NCI-H460 (cell line): ENCODE measurements at places on chromosomes 3 and 15. TPM values are rescaled to one million over a fixed set of nuclear protein-coding genes. Genes with fewer than 3 reads are reported as not detected.

GRCh38 chr3:184378651-184379357 lies 797 bp upstream of the THPO start:
- DNase-seq = no peak

DNA sequence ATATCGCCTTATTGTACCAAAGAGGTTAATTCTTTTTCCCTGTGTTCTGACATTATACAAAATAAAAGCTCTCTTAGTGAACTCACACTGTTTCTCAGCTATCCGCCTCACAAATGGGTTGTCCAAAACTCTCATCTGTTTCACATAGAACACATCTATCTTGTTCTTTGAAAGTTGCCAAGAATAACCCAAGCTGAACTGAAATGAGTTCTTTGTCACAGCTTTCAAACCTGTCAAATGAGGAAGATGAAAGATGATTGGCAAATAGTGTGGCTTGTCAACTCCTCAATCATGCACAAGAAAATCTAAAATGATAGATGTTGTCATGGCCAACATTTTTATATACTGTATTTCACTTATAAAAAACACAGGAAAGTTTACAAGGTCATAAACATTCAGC lies 168.1 kb upstream of the OSTN start:
- DNase-seq = no peak

DNA sequence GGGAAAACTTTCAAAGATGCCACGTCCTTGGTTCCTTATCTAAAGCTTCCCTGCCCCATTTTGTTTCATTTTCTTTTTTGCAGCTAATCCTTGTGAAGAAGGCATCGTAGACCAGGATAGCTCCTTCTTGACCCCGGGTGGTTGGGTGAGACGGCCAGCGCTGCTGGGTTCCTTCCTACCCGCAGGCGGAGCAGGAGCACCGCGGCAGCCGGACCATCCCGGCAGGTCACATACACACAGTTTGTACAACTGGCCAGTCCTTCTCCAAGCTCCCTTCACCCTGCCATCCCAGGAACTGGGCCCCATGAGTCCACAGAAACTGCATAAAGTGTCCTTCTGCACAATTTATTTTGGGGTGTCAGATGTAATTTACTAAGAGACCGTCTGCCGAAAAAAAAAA lies 83.9 kb downstream of the MEGF11 start:
- DNase-seq = no peak

- DNase-seq = no peak
Measured at GRCh38 chr15:90863987-90864386, 4.4 kb upstream of the FURIN start.

GRCh38 chr3:129592381-129593131 lies 13.9 kb downstream of the PLXND1 start:
- DNase-seq = no peak

Gene EXD1
- total RNA-seq = not detected in 2 replicates

Gene ADCY5
- total RNA-seq = 0.20 TPM in 1 of 2 replicates, not detected in the other

DNA sequence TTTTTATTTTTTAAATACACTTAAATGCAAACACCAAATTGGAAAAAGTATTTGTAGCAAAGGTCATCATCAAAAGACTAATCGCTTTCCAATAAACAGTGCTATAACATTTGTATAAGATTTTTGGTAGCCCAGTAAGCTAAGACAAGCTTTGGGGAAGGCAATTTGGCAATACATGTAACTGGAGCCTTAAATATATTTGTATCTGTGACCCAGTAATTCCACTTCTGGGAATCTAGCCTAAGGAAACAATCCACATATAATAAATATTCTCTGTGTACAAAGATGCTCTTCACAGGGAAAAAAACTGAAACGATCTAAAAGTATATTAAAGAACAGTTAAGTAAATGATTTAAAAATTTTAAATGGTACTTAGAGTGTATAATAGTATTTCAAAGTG lies 65.5 kb upstream of the TJP1 start:
- no peak for DNase-seq

GRCh38 chr3:101518421-101518871 lies 5.4 kb upstream of the SENP7 start:
- DNase-seq = no peak

DNA sequence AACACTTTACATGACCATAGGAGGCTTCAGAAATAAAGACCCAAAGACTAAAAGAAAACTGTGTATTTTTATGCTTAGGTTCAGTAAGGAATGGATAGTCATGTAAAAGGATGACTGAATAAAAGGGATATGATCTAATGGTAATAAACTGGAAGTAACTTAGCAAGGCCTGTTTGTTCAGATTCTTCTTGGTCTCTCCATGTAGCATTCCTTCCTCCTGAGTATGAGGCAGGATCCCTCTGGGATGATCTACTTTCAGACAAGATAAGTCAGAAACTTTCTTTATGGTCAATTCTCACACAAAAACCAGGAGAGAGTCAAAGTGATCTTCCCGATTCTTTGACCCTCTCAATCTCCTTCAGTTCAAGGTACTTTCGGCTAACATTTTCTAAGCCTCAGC lies 340.8 kb upstream of the DCBLD2 start:
- no peak for DNase-seq

DNA sequence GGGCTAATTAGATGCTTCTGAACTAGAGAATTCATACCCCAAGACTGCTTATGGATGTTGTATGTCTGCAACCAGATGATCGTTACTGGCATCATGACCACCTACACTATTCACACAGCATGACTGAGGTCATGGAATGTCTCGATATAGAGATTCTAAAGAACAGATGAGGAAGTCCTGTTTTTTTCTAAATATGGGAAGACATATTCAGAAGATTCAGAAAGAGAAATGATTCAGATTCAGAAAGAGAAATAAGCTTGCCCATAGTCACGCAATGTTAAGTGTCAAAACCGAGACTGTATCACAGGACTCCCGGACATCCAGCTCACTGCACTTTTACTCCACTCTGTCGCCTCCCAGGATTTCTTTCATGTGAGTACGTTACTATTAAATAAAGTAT lies 136.2 kb downstream of the TPRG1 start:
- DNase-seq = no peak

Gene DNAH12
- total RNA-seq = not detected in 2 replicates

- no peak for DNase-seq
Measured at GRCh38 chr3:174083706-174084105, 686.2 kb downstream of the NLGN1 start.

Gene TIMP4
- total RNA-seq = 3.6 and 4.7 TPM in 2 replicates

- DNase-seq = no peak
Measured at GRCh38 chr15:59642351-59642750, 15.0 kb downstream of the GTF2A2 start.

DNA sequence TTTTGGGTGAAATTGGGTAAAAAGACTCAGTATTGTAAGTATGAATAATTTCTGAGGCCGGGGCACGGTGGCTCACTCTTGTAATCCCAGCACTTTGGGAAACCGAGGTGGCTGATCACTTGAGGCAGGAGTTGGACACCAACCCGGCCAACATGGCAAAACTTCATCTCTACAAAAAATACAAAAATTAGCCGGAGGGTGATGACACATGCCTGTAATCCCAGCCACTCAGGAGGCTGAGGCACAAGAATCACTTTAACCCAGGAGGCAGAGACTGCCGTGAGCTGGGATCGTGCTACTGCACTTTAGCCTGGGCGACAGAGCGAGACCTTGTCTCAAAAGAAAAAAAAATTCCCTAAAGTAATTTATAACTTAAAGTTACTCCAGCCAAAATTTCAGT lies 162.2 kb downstream of the APBA2 start:
- no peak for DNase-seq

- DNase-seq = no peak
Measured at GRCh38 chr3:170480111-170480510, 61.4 kb downstream of the CLDN11 start.

DNA sequence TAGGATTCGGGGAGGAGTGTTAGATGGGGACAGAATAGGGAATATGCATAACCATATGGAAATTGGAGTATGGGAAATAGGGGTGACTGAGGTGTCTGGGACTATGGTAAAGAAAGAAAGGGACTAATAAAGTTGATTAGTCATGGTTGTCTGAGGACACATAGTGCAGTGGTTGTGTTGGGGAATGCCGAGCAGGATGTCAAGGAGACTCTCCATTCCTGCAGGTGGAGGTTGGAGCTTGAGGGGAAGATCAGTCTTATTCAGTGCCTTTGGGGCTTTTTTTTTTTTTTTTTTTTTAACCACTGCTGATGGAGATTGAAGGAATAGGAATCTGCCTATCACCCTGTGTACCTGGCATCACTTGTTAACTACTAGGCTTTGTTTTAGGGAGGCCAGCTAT lies 10.8 kb downstream of the NMD3 start:
- no peak for DNase-seq

Gene AHSG
- not detected in 2 replicates for total RNA-seq

Gene ZCWPW2
- total RNA-seq = 0.22 and 0.29 TPM in 2 replicates

- DNase-seq = no peak
Measured at GRCh38 chr3:12695112-12695511, 31.2 kb upstream of the RAF1 start.

DNA sequence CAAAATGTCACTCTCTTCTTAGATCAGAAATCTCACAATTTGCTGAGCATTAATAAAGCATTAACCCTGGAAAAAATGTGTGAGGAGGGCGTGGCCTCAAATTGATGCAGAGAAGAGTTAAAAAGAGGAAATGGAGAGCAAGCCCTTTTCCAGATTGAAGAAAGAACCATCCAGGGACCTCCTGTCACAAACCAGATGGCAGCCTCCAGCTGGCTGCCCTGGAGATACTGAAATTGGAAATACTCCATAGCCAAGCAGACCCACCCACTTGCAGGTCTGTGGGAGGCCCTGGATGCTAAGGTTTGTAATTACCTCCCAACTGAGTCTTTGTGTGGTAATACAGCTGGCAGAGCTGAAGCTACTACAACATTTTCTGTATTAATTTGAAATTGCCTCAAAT lies 214.9 kb downstream of the IL20RB start:
- no peak for DNase-seq

GRCh38 chr3:32443478-32443877 lies 51.8 kb downstream of the CMTM7 start:
- no peak for DNase-seq

Gene MGLL
- total RNA-seq = 1.6 and 2.0 TPM in 2 replicates

DNA sequence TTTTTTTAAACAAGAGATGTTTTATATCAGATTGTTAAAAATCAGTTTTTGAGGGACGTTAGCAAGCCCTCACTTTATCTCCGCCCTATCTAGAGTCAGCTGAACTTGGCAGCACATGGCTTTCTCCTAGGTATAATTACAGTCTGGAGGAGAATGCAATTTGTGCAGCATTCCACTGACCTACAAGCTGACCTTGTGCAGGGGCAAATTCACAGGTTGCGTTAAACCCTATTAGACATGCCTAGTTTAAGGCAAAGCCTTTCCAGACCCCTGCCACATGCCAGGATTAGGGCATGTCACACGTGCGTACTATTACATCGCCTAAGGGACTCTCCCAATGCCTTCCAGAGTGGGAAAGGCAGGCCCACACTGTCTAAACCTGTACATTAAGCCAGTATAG lies 224.0 kb downstream of the GREM1 start:
- no peak for DNase-seq

Gene SPINK8
- not detected in 2 replicates for total RNA-seq

Gene UMPS
- 18.0 and 23.3 TPM in 2 replicates for total RNA-seq

DNA sequence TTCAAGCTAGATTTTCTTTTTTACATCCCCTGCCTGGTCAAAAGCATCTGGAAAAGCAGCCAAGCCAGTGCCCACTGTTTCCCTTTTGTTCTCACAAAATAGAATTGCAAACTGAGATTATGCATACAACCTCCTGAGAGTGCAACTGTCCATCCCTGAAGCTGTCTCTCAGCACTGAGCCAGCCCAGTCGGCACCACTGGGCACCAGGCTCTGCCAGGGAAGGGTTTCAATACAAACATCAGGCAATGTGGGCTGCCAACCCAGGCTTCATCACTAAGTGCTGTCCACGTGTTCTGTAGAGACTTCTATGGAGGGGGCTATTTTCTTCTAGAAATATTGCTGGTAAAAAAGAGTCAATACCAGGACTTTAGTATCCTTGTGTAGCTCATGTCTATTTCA lies 356.3 kb upstream of the TBL1XR1 start:
- DNase-seq = no peak

GRCh38 chr15:25368850-25369249 lies 70.0 kb downstream of the UBE3A start:
- DNase-seq = no peak

DNA sequence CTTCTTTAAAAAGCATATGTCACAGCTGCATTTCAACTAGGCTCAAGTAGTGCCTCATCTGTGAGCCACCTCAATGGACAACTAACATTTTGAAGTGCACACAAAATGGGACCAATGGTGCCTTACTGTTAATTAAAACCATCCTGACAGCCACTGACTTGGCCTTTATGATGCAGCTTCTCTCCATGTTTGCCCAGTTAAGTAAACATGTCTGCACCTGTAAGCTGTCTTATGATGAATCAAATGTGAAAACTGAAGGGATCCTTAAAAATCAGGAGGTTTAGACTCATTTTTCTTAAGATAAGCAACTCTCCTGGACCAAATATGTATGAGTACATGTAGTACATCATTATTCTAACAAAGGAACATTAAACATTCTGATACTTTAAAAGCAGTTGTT lies 861.6 kb downstream of the ROBO1 start:
- DNase-seq = no peak
